ENCODE measurements at places on chromosomes 16 and 17.

DNA sequence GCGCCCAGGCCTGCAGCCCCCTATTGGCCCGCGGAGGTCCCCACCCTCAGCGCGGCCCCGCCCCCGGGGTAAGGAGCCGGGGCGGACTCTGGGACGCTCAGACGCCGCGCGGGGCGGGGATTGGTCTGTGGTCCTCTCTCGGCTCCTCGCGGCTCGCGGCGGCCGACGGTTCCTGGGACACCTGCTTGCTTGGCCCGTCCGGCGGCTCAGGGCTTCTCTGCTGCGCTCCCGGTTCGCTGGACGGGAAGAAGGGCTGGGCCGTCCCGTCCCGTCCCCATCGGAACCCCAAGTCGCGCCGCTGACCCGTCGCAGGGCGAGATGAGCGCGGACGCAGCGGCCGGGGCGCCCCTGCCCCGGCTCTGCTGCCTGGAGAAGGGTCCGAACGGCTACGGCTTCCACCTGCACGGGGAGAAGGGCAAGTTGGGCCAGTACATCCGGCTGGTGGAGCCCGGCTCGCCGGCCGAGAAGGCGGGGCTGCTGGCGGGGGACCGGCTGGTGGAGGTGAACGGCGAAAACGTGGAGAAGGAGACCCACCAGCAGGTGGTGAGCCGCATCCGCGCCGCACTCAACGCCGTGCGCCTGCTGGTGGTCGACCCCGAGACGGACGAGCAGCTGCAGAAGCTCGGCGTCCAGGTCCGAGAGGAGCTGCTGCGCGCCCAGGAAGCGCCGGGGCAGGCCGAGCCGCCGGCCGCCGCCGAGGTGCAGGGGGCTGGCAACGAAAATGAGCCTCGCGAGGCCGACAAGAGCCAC, at the start of gene NHERF1:
NHERF1 (plus strand) TSS at position 100 of the 750 bp plus-strand sequence; CDS start at position 319, 219 bp downstream.
- peak; percentile 94 for DNase-seq

GRCh38 chr17:32954477-32954876, 26.5 kb downstream of the TMEM98 start:
- no peak for DNase-seq

DNA sequence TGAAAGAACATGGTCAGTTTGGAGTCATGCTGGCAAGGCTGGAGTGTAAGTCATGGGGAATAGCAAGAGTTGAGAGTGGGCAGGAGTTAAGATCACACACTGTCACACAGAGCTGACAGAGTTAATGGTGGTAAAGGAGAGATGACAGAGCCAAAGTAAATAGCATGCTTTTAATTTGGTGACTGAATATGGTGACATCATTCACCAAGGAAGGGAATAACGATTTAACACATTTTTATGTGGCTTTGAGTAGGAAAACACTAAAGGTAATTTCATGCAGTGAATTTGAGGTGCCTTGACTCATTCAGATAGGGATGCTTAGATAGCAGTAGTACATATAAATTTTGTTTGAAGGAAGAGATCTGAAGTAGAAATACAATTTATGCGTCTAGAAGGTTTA, 42.1 kb downstream of the SYNRG start:
- DNase-seq: no peak

- DNase-seq: peak; percentile 26
Measured at GRCh38 chr16:74667255-74667700, 601 bp upstream of the RFWD3 start.

DNA sequence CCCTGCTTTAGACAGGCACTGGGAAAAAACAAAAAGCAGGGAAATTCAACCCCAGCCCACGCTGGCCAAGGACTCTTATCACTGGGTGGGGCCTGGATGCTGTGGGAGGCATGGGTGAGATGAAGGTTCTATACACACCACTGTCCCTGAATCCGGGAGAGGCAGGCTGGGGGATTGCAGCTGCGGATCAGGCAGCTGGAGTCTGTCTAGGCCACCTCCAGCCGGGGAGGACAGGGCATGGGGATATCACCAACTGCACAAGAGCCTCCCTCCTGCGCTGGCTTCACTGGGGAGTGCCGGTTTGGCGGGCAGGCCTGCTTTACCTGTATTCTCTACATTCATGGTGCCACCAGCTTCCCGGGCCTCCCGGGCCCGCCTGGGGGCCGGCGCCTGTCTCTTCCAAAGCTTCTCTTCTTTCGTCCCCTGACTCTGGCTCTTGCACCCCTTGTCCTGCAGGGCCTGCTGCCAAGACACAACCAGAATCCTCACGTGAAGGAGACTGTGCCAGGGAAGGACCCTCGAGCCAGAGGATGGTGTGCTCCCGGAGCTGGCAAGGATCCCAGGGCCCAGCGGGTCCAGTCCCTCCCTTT, 13.9 kb downstream of the KIFC3 start:
- no peak for DNase-seq

- no peak for DNase-seq
Measured at GRCh38 chr16:80719573-80719972, 84.8 kb downstream of the CDYL2 start.

- DNase-seq: no peak
Measured at GRCh38 chr16:27097800-27098230, 31.1 kb downstream of the C16orf82 start.

- DNase-seq: no peak
Measured at GRCh38 chr17:802901-803881, 21.0 kb downstream of the MRM3 start.

GRCh38 chr17:40316571-40317344, 7.8 kb downstream of the RARA start:
- DNase-seq: no peak

GRCh38 chr17:61380217-61380835, 19.3 kb upstream of the TBX2 start:
- DNase-seq: no peak

- DNase-seq: no peak
Measured at GRCh38 chr16:2949705-2950352, 14.2 kb upstream of the KREMEN2 start.

- no peak for DNase-seq
Measured at GRCh38 chr16:280991-281659, 734 bp downstream of the ARHGDIG start.

DNA sequence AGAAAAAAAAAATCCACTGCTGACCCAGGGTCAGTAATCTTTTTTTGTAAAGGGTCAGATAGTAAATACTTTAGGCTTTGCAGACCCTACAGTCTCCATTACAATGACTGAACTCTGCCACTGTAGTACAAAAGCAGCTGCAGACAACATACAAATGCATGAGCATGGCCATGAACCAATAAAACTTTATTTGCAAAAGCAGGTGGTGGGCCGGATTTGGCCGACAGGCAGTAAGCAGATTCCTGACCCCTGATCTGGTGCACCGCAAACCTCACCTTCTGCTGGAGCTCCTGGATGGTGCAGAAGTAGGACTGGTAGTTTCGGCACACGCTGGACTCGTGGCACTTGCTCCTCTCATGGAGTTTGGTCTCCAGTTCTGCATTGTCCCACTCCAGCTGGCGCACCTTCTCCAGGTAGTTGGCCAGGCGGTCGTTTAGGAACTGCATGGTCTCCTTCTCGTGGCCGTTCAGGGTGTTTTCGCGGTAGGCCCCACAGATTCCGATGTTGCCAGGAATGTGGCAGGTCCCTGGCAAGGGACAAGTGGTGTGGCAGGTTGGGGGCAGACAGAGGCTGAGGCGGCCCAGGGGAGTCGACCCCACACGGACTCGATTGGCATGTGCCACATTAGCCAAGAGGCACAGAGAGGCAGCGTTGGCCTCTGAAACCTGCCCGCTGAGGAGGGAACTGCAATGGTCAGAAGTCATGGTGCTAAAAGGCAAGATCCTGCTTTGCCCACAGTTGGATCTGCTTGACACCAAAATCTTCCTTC, 13.1 kb downstream of the KRT37 start:
- no peak for DNase-seq

DNA sequence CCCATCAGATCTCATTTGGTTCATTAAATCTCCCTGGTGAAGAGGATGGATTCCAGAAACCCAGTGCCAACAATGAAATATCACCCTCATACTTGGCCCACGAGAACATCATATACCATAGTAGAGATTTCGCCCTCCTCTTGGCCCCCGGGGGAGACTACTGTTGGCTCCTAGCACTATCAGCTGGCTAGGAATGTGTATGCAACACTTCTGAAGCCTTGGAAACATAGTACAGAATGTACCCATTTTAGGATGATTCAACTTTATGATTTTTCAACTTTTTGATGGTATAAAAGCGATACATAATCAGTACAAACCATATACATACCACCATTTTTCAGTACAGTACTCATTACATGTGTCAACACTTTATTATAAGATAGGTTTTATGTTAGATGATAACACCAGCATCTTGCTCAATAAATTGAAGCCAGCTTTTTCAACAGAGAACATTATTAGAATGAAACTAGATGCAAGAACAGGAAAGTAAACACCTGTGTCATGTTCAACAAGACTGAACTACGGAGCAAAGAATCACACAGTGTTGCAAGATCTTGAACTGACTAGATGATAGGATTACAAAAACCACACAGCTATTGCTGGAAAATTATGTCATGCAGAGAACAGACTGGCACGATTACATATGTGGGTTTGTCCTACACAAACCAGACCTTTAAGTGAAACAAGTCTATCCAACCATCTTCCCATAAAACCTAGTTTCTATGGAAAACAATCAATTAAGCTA, 17.2 kb downstream of the RSL1D1 start:
- DNase-seq: no peak

DNA sequence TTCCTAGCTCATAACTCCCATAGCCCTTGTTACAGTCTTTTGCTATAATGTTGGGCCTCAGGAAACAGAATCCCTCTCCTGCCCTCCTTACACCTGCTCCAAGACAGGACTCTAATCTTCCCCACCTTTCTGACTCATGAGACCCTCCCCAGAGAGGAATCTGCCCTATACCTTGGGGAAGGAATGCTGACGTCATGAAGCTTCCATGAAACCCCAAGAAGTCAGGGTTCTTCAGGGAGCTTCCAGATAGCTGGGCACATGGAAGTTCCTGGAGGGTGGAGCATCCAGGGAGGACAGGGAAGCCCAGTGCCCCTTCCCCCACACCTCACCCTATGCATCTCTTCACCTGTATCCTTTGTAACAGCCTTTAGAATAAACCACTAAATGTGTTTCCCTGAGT, 285.7 kb downstream of the SOX9 start:
- no peak for DNase-seq

GRCh38 chr17:68973098-68973846, 18.1 kb upstream of the ABCA8 start:
- no peak for DNase-seq

DNA sequence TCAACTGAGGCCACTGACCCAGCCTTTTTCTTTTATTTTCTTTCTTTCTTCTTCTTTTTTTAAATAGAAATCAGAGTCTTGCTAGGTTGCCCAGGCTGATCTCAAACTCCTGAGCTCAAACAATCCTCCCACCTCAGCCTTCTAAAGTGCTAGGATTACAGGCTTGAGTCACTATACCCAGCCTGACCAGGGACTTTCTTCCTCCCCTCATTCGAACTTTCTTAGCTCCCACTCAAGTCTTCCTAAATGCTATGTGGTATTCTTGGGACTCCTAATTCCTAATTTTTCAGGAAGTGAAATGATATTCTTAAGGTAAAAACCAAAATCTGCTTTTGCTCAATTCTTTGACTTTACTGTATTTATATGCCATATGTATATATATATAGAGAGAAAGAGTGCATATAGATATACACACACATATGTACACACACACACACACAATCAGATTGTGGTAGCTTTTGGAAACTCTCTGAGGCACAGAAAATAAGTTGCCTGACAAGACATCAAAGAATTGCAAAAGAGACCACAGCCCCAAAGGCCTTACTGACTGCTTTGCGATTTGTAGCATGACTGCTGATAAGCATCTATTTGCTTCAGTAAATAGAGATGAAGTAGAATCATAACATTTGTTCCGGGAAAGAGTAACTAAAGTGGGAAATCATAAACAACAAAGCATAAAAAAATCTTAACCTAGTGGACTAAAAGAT, 9.5 kb upstream of the AMZ2 start:
- peak; percentile 26 for DNase-seq

- DNase-seq: no peak
Measured at GRCh38 chr16:55350984-55351383, 27.0 kb downstream of the IRX6 start.

- no peak for DNase-seq
Measured at GRCh38 chr16:4550591-4550990, 5.5 kb upstream of the C16orf96 start.

DNA sequence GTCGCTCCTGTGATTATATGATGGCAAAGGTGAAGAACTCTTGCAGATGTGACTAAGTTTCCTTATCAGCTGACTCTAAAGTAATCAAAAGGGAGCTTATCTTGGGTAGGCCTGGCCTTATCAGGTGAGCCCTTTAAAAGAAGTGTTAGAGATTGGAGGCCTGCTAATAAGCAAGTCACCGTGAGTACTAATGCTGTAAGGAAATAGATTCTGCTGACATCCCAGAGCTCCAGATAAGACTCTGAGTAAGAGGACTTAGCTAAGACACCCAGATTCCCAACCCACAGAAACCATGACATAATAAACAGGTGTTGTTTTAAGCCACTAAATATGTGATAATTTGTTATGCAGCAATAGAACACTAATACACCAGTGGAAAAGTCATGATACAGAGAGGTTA, 99.9 kb upstream of the FAM20A start:
- no peak for DNase-seq

- no peak for DNase-seq
Measured at GRCh38 chr16:53741546-53741945, 37.6 kb downstream of the FTO start.

DNA sequence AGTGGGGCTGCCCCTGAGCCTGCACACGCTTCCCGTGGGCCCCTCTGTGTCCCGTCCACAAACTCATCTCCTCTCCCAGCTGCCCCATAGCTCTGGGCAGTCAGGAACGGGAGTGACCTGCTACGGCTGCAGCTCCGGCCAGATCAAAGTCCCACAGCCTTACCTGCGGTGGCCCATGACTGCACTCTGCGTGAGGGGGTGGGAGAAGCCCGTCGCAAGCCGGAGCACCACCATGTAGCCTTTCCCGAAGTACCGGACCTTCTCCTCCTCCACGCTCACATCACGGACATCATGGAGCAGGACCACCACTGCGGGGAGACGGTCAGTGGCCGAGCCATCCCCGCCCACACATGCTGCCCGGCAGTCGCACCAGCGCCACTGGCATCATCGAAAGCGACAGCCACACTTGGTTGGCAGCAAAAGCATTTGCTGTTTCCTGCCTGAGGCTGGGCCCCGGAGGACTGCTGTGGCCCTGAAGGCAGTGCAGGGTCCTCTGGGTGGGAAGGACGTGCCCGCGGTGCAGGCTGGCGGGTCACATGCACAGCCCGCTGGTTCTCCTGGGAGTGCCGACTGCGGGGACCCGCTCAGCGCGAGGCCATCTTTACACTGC, 6.2 kb downstream of the CYBC1 start:
- DNase-seq: no peak

GRCh38 chr17:49913226-49914095, 55.5 kb upstream of the DLX4 start:
- no peak for DNase-seq

- DNase-seq: no peak
Measured at GRCh38 chr16:314795-315299, 31.9 kb downstream of the PDIA2 start.

- no peak for DNase-seq
Measured at GRCh38 chr17:82536512-82537201, 17.1 kb downstream of the FOXK2 start.
